ENCODE measurements at places on chromosomes 6 and 20.

GRCh38 chr20:35225319-35226125 lies 968 bp upstream of the MMP24 start:
- peak; percentile 38 for DNase-seq

- no peak for DNase-seq
Measured at GRCh38 chr6:10999994-11000393, 44.1 kb downstream of the ELOVL2 start.

GRCh38 chr20:20655883-20656282 lies 56.6 kb downstream of the RALGAPA2 start:
- DNase-seq, result no peak

DNA sequence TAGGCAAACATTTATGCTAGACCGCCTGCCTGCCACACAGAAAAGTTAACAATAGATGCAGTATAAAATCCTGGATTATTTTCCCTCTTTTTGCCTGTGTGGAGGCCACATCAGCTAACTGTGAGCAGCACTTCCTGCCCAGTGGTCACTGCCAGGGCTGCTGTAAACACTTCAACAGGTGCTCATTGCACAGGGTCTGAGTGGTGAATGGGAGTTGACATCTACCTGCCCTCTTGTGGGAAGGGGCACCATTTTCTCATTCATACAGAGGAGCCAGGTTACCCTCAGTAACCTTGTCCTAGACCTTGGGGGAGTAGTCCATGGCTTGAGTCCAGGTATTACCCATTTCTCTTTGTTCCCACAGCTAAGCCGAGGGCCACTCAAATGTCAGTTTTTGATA lies 235.3 kb downstream of the TMEM242 start:
- no peak for DNase-seq

- no peak for DNase-seq
Measured at GRCh38 chr6:97077380-97077779, 152.9 kb downstream of the KLHL32 start.

- DNase-seq, result no peak
Measured at GRCh38 chr20:32522776-32523612, 62.1 kb downstream of the NOL4L start.

DNA sequence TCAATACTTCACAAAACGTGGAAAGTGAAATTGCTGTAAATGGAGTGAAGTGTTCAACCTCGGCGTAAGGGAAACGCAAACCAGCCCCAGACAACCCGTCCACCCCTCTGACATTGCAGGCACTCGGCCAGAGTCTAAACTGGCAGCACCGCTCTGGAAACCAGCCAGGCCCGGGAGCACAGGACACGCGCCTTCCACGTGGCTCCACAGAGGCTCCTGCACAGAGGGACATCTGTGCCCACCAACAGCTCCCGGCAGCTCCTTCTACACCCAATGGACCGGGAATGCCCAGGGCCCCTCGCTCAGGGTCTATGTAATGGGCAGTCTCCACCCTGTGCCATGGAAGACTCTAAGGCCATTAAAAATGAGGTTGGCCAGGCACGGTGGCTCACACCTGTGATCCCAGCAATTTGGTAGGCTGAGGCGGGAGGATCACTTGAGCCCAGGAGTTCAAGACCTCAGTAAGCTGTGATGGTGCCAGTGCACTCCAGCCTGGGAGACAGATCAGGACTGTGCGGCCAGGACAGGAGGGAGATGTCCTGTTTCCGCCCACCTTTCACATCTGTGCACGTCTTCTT lies 3.4 kb upstream of the HELZ2 start:
- no peak for DNase-seq

DNA sequence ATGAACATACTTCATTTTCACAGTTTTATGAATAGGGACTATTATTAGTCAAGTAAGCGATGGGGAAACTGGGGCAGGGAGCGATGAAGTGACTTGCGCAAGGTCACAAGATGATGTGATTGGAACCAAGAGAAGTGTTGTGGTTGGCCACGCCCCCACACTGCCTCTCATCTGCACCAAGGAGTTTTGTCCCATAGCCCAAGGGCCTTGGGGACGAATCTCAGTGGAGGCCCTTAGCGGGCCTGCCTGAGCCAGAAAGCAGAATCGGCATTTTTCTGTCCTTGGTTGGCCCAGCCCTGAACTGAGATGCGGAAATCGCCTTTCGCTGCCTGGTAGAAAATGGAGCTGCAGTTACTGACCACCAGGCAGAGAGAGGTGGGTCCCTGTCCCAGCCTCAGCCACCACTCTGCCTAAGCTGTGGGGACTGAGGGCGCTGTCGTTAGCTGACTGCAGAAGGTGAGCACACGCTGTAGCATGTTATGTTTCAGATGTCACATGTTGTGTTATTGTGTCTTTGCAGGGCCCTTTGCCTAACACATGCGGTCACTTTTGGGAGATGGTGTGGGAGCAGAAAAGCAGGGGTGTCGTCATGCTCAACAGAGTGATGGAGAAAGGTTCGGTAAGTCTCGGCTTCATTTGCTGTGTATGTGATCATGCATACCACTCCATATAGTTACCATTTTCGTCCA lies 57.8 kb downstream of the PTPN1 start:
- no peak for DNase-seq

DNA sequence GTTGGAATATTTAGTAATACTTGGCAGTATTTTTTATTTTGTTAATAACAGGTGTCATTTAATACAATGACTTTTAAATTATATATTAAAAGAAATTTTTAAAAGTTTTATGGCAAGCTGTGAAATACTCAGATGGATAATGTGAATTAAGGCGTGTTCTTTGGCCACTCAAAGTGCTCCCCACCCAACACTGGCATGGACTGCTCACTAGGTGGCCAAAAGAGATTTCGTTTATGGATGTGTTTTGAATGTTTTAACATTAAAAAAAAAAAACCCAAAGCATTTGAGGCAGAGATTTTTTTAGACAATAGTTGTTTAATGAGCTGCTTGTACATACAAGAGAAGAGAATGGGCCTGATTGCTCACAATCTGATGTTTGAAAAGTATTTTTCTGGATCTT lies 86.5 kb downstream of the QKI start:
- no peak for DNase-seq

- no peak for DNase-seq
Measured at GRCh38 chr6:3872370-3872854, 23.2 kb downstream of the FAM50B start.

DNA sequence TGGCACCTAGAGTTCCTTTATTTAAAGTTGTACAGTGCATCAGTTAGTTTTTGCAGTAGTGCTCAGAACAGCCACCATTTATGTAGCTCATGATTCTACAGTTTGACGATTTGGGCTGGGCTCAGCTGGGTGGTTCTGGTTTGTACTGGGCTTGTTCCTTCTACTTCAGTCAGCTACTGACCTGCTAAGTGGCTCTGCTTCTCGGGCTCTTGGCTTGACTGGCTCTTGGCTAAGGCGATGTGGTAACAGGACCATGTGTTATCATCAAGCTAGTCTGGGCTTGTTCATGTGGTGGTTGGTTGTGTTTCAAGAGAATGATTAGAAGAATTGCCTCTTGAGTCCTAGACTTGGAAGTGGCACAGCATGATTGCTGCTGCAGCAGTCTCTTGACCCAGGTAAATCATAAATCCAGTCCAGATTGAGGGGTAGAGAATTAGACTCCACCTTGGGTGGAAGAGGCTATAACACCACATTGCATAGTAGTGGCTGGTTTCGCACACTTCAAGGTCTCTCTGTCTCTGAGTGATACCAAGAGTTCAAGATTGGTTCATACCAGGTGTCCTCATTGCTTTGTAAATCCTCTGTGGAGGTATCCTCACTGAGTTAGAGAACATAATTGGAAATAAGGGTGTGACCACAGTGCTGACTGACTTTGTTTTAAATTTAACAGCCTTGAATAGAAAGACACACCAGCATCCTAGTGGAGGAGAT lies 253.0 kb downstream of the ARID1B start:
- DNase-seq, result no peak

DNA sequence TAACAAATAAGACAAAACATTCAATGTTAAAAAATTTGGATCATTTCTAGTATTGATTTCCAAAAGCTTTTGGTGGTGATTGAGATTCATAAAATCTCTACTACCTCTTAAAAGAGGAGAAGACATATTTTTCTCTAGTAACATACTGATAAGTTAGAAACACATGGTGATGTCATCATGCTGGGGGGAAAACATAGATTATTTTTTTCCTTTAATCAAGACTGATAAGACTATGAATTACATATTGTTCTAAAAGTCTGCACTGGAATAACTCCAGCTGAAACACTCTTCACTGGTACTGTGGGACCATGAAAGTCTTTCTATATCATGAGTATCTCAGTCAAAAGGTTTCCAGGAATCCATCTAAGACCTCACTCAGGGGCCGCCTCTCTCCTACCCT lies 515.8 kb downstream of the PRKN start:
- DNase-seq, result no peak

- DNase-seq, result no peak
Measured at GRCh38 chr6:148892247-148892646, 145.4 kb downstream of the UST start.

DNA sequence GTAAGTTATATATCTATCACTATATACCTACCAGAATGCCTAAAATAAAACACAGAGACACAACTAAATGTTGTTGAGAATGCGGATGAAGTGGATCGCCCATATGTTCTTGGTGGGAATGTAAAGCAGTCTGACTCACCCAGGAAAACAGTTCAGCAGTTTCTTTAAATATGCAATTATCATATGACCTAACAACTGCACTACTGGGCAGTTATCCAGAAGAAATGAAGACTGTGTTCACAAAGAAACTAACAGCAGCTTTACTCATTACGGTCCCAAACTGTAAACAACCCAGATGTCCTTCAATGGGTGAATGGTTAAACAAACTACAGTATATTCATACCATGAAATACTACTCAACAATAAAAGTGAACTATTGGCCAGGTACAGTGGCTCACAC lies 14.3 kb upstream of the ZC3H12D start:
- DNase-seq, result no peak

GRCh38 chr6:30770592-30770991 lies 26.2 kb upstream of the IER3 start:
- no peak for DNase-seq

GRCh38 chr6:135922746-135923145 lies 71.2 kb downstream of the PDE7B start:
- DNase-seq, result no peak

DNA sequence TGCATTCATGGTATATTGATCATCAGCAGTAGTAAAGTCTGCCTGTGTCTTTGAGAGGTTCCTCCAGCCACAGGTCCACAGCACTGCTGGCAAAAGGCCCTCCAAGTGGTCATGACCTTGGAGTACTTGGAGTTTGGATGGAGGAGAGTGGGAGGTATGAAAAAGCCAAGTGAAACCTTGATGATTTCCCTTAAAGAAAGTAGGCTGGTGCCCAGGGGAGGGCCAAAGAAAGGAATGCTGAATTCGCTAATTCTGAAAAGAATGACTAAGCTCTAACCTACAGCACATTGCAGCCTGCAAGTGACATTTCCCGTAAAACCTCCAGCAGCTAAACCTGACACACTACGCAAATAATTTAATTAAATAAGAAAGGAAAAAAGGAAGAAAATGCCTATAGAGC lies 223.4 kb upstream of the TAB2 start:
- no peak for DNase-seq

- no peak for DNase-seq
Measured at GRCh38 chr20:43744151-43744611, 17.4 kb upstream of the GTSF1L start.

- DNase-seq, result no peak
Measured at GRCh38 chr6:44071670-44072451, 55.4 kb downstream of the MRPL14 start.

DNA sequence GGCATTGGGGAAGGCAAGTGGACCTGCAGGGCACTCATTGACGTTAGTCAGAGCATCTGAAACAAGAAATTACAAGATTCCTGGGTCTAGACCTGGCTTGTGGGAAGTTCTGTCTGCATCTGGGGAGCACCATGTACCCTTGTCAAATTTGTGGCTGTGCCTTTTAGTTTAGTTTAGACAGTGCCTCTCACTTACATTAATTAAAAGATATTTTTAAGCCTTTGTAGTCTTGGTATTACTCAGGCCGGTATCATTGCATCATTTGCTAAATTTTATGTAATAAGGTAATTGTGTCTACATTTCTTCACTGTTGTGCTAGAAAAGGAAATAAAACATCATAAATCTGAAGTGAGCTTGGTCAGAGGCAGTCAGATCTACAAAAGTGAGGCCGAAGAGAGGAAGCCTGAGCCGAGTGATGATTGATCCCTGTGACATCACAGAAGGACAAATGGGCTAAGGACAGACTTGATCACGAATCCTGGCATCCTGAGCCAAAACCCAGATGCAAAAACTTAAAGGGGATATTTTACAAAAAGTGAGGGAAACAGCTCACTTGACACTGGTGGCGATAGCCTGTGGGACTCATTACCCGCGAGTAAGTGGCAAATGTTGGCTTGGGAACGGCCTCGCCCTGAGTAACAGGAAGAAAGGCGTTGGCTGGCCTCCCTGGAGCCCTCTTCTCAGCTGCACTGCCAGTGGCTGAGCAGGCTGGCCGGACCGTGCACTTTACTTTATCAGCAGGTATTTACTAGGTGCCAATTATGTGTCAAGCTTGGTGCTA lies 106.5 kb downstream of the TCP11 start:
- peak; percentile 41 for DNase-seq

DNA sequence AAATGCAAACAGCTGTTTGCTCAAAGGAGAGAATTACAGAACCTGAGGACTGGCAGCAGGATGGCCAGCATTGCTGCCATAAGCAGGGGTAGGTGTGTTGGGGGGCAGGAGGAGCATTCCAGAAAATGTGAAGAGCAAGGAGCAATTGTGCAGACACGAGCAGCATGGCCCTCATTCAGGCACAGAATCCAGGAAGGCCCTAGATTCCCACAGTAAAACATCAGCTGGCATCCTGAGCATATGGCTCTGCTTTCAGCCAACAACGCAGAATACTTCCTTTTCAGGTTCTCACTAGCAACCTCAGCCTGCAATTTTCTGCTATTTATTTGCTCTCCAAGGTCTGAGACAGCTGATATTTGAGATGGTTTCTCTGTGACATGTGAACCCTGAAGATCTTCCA lies 243.4 kb upstream of the POU3F2 start:
- no peak for DNase-seq

DNA sequence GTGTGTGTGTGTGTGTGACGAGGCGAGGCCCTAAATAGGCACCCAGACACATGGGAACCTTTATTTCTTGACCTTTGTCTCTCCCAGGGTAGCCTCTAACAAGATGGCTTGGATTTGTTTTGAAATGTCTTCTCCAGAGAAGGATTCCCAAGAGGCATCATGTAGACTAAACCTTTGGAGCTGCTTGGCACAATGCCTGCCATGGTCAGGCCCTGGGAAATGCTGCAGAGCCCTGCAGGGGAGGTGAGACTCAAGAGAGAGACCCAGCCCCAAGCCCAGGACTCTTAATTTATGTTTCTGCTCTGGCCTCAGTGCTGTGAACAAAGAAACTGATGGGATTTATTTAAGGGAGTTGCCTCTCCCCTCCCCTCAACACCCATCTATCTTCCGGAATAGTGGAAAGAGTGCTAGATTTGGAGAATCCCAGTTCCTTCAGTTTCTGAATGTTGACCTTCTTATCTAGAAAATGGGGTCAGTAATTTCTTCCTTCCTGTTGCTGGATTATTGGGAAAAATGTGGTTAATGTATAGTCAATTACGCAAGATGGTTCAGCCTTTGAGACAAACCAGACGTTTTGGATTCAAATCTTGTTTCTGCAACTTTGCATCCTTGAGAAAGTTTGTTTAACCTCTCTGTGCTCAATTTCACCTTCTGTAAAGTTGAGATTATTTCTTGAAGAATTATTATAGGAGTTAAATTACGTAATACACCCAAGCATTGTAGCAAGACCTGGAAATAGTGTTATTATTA lies 434.8 kb downstream of the MAFB start:
- no peak for DNase-seq

- no peak for DNase-seq
Measured at GRCh38 chr6:141183368-141183767, 949.4 kb upstream of the GJE1 start.
